Inflammatory macrophage treated with lipopolysaccharide for 1 hour (primary cell): ENCODE measurements at places on chromosomes 6 and 20.
A peak's percentile ranks its signal among the peaks of the same experiment; 100 is the strongest.

DNA sequence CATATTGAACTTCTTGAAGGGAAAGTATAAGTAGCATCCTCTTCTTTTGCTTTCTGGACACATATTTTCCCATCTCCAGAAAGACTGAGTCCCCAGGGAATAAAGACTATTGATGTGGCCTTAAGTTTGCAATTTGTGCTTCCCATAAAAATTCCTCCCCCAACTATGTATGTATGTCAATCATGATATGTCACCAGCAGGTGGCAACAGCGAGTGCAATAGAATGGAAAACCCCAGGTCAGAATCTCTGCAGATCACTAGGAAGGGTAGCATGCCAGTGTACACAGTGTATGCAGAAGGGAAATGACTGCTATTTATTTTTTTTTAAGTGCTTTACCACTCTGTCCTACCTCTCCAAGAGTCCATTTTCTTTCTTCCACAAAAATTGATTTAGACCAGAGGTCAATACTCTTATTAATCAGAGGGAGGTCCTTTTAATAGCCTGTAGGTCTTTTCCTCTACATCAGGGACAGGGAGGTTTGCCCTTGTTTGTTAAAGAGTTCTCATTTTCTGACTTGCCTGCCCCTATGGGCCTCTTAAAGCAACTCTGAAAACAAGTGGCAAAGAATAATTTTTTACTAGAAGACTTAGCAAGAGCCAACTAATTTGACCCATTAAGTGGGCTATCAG lies 61.4 kb downstream of the BMP2 start:
- DNase-seq = peak; percentile 86

DNA sequence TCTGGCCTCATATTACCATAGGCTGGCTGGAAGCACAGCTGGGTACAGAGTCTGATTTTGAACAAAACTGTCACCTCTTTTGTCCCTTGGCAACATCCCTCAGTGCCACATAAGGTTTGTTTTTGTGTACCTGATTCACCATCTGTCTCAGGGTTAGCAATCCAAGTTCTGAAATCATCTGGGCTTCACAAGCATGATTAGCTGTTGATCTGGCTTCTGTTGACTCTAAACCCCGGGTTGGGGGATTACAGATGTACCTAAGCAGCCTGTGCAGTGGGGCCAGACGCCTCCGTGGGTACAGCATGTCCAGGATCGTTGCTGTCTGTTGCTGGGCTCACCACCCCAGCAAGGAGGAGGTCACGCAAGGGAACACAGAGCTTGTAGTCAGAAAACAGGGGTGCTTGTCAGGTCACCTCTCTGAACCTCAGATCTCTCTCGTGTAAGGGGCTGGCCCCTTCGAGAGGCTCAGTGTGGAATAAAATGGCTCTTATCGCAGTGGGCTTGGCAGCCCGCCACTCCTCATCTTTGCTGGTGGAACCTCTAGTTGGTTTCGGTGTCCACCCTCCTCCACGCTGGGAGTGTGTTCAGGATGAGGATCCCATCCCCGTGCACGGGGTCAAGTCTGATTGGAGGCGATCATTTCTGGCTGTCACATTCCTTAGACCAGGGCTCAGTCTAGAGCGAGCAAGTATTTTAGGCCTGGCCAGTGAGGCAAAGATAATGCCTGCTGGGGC lies 39.2 kb upstream of the ZNF831 start:
- DNase-seq = no peak

DNA sequence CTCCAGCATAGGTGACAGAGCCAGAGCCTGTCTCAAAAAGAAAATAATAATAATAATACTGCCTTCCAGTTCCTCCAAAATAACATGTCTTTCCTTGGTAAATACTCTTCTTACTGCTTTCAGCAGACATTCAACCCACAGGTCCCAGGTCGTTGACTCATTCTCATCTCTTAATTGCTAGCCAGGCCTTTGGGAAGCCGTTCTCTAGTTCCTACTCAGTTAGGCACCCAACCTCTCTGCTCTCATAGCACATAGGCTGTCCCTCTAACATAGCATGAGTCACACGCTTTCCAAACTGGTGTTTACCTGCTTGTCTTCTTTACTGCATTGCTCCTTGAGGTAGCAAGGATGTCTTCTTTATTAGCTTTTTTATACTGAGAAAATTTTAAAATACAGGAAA lies 98.8 kb downstream of the LAMA2 start:
- DNase-seq = no peak

DNA sequence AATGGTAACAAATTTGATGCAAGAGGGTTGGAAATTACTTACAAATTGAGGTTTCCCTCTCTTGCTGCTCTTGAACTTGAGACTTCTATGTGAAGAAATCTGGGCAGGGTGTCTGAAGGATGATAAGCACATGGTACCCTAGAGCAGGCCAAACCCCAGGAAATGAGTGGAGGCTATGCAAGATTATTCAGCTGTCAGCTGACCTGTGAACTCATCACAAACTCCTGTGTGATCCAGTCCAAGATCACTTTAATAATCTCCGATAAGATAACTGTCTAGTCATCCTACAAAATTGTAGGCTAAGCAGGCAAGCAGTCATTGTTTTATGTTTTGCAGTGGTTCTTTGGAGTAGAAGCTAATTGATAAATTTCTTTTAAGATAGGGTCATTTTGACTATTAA lies 213.1 kb downstream of the BTBD3 start:
- no peak for DNase-seq

GRCh38 chr6:39421383-39422225 lies 99.1 kb upstream of the KCNK16 start:
- no peak for DNase-seq

GRCh38 chr6:68476611-68477010 lies 158.5 kb upstream of the ADGRB3 start:
- DNase-seq = no peak

DNA sequence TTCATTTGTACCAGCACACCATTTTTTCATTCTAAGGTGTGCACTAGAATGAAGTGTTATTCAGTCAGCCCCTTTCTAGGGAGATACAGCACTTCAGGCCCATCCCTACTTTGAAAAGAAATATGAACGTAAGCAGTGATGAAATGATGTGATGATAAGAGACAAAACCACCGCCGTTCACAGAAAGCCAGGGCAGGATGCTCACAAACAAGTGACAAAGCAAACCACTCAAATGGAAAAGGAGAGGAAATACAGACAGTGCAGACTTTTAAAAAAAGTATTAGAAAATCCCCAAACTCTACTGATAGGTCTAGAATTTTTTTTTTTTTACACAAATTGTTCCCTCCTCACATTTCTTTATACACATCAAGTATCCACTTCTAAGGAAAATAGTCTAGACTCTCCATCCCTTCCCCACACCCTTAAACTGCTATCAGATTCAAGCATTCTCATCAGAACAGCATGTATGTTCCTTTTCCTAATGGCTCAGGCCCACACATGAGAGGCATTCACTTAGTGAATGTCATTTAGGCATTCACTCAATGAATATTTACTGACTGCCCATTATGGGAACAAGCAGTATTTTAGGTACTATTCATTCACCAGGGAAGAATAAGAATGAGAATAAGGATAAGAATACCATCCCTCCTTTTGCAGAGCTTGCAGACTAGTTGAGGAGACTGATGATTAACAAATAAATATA lies 243.5 kb downstream of the GMPR start:
- DNase-seq = no peak

GRCh38 chr20:46530640-46531039 lies 17.3 kb upstream of the ZNF334 start:
- no peak for DNase-seq

DNA sequence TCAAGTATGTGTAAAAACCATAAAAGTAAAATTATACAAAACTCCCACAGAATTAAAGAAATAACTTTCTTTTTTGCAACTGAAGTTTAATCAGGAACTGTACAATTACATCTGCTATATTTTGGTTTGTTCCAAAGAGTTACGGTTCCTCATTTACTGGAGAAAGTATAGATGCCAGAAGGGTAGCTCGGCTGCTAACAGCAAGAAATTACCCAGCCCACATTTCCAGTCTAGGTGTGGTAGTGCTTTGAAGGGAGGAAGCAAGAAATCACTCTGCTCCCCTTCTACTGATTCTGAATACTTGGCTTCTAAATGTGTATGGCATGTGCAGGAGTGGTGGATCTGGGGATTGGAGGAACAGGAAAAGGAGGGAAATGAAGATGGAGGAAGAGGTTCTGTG lies 441.3 kb downstream of the CDC5L start:
- peak; percentile 11 for DNase-seq

GRCh38 chr20:50172347-50173013 lies 18.1 kb upstream of the CEBPB start:
- DNase-seq = peak; percentile 58

DNA sequence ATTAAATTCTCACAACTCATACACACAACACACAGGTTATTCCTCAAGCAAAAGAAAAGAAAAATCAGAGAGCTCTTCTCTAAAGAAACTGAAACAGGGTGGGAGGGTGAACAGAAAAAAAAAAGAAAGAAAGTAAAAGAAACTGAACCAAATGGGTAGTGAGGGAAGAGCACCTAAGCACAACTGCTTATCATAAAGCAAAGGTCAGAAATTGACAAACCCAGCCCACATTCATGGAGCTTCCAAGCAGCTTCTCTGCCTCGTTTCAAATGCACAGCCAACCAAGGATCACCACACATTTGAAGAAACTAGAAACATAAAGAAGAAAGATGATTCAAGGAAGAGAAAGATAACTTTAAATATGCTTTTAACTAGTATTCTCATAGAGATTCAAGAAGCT lies 90.5 kb downstream of the RNGTT start:
- no peak for DNase-seq

DNA sequence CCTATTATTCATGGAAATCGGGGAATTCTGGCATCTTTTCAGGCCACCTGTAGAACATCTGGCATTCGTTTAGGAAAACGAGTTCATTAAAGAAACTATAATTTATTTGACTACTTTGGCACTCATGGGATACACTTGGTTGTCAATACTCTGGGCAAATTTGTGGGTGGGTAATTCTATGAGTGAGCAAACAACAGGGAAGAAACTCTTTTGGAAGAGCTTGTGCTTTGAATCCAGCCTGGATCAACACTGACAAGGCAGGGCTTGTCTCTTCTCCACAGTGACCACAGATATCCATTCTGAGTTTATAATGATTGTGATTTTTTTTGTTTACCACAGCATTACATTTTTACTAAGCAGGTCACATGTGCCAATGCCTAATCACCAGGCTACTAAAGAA lies 394.7 kb downstream of the THBS2 start:
- DNase-seq = no peak

DNA sequence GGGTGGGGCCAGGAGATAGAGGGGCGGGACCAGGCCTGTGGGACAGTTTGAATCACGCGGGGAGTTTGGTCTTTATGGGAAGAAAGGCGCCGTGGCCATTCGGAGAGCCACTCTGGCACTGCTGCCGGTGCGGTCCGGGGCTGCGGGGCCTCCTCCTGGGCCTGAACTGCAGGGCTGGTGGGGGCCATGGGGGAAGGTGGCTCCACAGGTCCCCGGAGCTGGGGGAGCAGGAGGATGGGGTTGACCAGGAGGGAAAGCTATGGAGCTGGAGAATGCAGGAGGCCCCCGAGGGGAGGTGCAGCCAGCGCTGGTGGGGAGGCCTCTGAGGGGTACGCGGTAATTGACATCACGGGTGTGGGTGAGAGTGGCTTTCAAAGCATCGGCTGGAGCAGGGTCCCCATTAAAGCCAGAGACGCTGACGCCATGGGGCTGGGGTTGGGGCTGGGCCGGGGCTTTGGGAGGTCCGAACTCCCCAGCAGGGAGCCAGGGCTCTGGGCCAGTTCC lies 1.8 kb upstream of the BHLHE23 start:
- no peak for DNase-seq

- DNase-seq = no peak
Observed at GRCh38 chr20:1894951-1895673, at the start of gene SIRPA. SIRPA (plus strand) TSS chr20:1895407; CDS start chr20:1895448, 41 bp downstream.

DNA sequence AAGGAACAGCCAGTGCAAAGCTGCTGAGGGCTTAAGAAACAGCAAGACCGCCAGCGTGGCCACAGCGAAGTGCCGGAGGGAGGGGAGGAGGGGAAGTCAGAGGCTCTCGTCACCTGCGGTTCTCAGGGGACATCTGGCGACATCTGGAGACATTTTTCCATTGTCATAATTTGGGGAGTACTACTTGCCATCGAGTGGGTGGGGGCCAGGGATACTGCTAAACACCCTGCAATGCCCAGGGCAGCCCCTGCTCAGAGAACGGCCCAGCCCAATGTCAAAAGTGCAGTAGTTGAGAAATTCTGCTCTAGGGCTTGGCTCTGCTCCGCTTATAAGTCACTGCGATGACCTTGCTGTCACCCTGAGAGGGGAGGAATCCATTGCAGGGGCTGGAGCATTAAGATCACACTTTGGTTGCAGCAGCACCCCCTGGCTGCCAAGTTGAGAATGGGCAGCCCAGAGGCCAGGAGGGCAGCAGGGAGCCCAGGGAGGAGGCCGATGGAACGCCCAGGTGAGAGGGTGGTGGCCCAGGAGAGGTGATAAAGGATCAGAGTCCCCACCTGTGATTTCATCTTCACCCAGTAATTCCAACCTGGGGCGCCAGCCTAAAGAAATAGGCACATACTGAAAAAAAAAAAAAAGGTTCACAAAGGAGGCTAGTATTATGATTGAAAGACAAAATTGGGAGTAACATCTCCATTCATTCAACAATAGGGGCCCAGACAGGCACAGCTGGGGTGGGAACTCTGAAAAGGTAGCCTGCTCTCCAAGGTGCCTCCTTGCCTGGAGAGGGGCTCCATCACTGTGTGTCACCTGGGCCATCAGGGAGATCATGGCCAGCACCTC lies 218.2 kb downstream of the BMP7 start:
- DNase-seq = peak; percentile 3

DNA sequence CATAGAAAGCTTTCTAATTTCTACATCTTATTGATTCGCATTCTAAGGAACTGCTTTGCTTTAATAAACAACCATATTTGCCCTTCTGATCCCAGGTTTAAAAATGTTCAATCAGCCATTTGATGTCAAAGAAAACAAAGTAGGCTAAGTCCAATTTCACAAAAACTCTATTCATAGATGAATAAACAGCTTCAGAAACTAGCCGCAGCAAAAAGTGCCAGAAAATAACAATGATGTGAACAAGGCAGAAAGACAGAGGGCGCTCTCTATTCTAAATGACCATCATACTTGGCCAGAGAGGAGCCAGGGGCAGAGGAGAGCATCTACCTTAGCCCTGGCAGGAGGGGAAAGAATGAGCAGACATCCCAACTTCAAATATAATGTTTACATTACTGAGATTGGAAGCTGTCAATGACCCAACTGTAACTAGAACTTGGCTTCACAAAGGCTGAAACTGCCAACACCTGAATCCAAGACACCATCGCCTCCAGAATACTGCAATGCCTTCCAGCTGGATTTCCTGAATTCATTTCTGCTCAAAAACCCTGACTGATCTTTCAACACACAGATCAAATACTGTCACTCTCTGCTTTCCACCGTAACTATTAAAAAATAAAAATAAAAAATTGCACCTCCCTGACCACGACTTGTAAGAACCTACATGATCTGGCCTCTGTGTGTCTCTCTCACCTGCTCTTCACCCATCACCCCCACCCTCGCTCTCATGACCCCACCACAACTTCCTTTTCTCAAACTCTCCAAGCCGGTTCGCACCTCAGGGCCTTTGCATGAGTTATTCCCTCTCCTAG lies 9.5 kb downstream of the CNKSR3 start:
- DNase-seq = no peak

- no peak for DNase-seq
Observed at GRCh38 chr6:64591676-64592036, 956.1 kb downstream of the PHF3 start.

- DNase-seq = no peak
Observed at GRCh38 chr20:37669773-37670236, 24.0 kb upstream of the CTNNBL1 start.

- DNase-seq = no peak
Observed at GRCh38 chr6:112207131-112207530, 47.2 kb downstream of the LAMA4 start.

- DNase-seq = no peak
Observed at GRCh38 chr20:50659975-50660670, 31.2 kb downstream of the RIPOR3 start.

GRCh38 chr6:20932284-20932683 lies 398.0 kb downstream of the CDKAL1 start:
- no peak for DNase-seq
